ENCODE measurements at places on chromosomes 5 and 9.

DNA sequence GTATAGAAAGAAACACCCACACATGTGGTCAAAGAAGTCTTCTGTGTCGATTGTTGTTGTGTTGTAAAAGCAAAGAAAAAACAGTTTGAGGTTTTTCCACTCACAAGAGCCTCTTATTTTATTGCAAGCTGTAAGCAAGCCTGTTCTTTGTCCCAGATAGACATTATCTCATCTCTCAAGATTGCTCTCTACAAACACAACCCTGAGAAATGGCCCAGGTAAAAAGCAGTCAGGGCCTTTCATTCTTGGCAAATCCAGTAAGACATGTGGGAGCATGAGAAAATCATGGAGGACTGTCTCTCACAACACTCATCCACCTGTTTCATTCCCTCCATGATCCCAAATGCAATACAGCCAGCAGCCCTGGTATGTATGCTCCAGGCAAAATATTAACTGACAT lies 286.6 kb upstream of the POU5F2 start:
- no peak for DNase-seq

DNA sequence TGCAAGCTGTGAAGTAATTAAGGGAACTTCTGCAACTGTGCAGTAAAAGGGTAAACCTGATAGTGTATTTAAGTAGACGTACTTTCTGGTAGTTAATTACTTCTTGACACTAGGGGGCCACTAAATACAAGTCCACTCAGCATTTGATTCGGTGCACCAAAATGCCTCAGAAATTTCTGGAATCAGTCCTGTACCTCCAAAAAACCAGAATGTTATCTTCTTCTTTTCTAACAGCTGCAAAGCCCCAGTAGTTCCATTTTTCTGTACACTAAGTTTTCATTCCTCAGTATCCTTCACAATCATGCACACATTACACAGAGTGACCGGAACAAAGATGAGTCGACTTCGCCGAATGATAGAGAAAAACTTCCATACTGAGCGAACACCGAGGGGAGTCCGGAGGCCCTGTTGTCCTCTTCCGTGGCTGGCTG lies 484 bp downstream of the GFM2 start:
- DNase-seq, result peak; percentile 53

DNA sequence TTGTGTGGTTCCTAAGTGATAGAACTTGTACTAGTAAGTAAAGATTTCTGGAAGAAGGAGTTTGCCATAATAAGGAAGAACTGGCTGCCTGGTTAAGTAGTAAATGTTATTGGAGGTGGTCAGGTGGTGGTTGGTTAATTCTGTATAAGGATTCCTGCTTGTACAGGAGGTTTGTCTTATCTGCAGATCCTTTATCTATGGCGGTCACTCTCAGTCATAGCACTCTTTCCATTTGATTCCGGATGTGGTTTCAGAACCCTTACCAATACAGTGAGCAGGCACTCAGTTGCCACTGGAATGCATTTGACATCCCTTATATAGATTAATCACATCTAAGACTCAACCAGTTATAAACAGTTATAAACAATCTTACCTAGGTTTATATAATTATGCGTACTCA lies 50.3 kb downstream of the RAD50 start:
- no peak for DNase-seq

DNA sequence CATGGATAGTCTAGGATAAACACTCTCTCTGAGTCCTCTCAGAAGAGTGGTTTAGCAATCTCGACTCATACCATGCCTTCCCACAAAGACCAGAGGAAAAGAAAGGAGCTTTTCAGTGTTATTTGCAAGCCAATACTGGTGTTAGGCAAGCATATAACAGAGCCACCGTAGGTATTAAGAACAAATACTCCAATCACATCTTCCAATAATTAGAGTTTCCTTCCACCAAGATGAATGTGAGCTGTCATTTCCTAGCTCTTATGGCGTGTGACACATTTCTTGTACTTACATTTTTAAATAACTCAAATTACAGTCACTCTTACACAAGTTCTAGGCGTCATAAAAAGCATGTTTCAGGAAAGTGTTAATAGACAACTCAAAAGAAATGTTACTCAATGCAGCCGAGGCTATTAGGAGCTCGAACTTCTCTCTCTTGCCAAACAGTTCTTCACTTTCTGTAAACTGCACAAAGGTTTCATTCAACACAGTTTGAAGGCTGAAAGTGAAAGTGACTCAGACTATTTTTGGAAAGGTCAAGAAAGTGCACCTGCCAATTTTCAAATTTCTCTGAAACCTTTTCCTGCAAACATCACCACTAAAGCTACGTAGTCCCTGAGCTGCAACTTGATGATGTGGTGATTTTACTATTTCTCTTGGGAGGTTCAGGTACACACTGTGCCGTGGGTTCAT lies 153.8 kb downstream of the AUH start:
- no peak for DNase-seq

- DNase-seq, result no peak
Observed at GRCh38 chr9:114782586-114782985, 23.3 kb downstream of the TNFSF15 start.

All from central memory CD4-positive, alpha-beta T cell (primary cell).